IMR-90 (cell line): ENCODE measurements at places on chromosomes 4 and X.

- no peak for DNase-seq
These were observed 48.4 kb downstream of the TECRL start for GRCh38 chr4:64360664-64361398.

GRCh38 chr4:3287271-3287971 lies 5.4 kb upstream of the RGS12 start:
- no peak for DNase-seq

- DNase-seq = no peak
These were observed 120.2 kb upstream of the WDFY3 start for GRCh38 chr4:85086721-85087120.

GRCh38 chr4:2935762-2936743 lies 27.2 kb downstream of the NOP14 start:
- no peak for DNase-seq

GRCh38 chr4:113232194-113232593 lies 182.7 kb downstream of the ANK2 start:
- DNase-seq = peak; percentile 6

DNA sequence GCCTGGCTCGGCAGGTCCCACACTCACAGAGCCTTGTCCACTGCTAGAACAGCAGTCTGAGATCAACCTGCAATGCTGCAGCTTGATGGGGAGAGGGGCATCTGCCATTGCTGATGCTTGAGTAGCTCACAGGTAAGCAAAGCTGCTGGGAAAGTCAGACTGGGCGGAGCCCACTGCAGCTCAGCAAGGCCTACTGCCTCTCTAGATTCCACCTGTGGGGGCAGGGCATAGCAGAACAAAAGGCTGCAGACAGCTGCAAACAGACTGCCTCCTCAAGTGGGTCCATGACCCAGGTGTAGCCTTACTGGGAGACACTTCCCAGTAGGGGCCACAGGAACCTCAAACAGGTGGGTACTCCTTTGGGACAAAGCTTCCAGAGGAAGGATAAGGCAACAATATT lies 110.6 kb upstream of the ADAMTS3 start:
- no peak for DNase-seq

DNA sequence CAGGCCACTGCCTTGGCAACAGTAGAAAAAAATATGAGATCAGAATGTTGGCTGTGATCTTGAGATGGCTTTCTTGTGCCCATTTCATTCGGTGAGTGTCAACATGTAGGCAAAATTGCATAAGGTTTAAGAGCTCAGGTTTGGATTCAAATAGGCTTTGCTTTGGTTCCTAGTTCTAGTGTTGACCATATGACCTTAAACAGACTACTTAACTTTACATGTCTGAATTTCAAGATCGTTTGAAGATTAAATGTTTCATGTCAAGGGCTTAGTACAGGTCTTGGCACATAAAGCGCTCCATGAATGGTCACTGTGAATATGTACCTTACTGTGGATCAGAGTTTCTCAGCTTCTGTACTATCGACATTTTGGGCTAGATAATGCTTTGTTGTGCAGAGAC lies 204.2 kb downstream of the MGST2 start:
- no peak for DNase-seq

GRCh38 chr4:39480902-39481695 lies 22.2 kb downstream of the LIAS start:
- no peak for DNase-seq

DNA sequence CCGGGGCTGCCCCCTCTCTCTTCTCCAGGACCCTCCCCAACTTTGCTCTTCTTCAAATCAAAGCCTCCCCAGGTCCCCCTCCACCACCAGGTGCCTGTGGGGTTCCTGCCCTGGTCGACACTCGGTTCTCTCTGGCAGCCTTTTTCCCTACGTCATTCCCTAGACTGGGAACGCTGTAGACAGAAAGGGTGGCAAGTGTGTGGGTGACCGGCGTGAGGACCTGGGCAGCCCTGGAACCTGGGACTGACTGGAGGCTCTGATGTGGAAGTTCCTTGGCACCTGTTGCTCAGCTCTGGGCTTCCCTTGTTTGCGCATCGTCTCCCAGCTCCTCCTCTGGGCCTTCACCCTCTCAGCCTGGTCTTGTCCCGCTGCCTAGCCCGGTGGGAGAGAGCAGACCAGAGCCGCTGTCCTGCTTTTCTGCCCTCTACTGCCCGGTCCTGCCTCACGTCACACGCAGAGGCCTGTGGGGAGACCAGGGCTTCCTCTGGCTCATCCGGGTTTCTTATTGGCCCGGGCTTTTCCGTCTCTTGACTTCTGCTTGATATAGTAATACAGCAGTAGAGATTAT lies 1.3 kb downstream of the TACC3 start:
- DNase-seq = no peak

GRCh38 chrX:134600714-134601113 lies 57.6 kb downstream of the PLAC1 start:
- peak; percentile 72 for DNase-seq

DNA sequence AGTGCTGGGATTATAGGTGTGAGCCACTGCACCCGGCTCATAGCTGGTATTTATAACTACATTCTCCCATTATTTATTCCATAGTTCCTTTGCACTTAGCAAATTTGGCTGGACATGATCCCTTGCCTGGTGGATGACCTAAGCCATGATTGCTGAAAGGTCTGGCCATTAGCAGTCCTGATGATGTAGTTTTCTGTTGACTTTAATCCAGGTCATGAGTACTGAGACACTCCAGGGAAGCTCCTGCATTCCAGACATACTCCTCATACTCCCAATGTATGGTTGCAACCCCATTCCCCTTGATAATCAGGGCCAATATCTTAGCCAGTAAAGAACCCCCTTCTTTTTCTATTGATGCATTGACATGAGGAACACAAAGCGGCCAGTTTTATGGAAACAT lies 24.4 kb upstream of the MGST2 start:
- peak; percentile 71 for DNase-seq

- peak; percentile 15 for DNase-seq
These were observed 24.2 kb upstream of the CXCL2 start for GRCh38 chr4:74123065-74123728.

GRCh38 chr4:19130866-19131265 lies 1109.3 kb upstream of the LCORL start:
- DNase-seq = peak; percentile 80

- peak; percentile 40 for DNase-seq
These were observed 34.6 kb upstream of the DCAF8L2 start for GRCh38 chrX:27555514-27555913.

GRCh38 chr4:119038116-119038841 lies 97.4 kb upstream of the MYOZ2 start:
- peak; percentile 40 for DNase-seq

DNA sequence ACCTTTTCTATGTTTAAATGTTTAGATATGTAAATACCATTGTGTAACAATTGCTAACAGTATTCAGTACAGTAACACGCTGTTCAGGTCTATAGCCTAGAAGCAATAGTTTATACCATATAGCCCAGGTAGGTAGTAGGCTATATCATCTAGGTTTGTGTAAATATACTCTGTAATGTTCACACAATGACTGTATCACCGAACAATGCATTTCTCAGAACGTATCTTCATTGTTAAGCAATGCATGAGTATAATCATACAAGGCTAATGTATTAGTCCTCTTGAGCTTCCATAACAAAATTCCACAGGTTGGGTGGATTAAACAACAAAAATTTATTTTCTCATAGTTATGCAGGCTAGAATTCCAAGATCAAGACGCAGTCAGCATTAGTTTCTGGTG lies 22.7 kb downstream of the ARMCX4 start:
- no peak for DNase-seq

- DNase-seq = no peak
These were observed 24.2 kb downstream of the TRO start for GRCh38 chrX:54944816-54945215.

DNA sequence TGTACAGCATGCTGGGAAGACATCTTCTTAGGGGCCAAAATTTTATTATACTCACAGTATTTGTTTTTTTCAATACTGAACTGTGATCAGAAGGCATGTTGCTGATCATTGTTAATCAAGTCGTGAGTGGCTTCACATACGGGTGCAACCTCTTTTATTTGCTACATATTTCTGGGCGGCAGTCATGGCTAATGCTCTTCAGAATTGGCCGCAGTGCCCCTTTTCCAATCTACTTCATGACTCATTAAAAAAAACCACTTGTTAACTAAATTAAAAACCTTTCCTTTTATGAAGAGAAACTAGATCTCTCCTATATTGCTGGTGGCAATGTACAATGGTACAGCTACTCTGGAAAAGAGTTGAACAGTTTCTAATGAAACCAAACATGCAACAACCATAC lies 101.5 kb upstream of the C1GALT1C1 start:
- no peak for DNase-seq

DNA sequence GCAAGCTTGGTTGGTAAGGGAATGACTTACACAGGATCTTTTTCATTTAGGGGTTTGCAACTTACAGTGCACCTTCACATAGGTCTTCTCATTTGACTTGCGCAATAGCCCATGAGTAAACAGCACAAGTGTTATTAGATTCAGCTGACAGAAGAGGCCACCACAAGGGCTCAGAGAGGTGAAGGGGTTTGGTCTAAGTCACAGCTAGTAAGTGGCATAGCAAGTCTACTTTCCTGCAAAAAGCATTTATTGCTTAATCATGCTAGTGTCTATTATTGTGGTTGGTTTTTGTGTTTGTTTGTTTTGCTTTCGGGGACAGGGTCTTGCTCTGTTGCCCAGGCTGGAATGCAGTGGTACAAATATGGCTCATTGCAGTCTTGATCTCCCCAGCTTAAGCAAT lies 83.3 kb downstream of the SPRY1 start:
- peak; percentile 10 for DNase-seq

GRCh38 chr4:143343276-143343831 lies 6.7 kb downstream of the GAB1 start:
- DNase-seq = no peak

DNA sequence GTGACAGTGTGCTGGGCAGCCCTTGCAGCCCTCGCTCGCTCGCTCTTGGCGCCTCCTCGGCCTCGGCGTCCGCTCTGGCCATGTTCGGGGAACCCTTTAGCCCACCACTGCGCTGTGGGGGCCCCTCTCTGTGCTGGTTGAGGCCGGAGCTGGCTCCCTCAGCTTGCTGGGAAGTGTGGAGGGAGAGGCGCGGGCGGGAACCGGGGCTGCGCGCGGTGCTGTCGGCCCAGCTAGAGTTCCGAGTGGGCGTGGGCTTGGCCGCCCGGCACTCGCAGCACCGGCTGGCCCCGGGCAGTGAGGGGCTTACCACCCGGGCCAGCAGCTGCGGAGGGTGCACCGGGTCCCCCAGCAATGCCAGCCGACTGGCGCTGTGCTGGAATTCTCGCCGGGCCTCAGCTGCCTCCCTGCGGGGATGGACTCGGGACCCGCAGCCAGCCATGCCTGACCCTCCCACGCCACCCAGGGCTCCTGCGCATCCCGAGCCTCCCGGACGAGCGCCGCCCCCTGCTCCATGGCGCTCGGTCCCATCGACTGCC lies 770.1 kb upstream of the GALNTL6 start:
- no peak for DNase-seq

GRCh38 chr4:42627885-42628646 lies 28.8 kb downstream of the ATP8A1 start:
- DNase-seq = no peak

DNA sequence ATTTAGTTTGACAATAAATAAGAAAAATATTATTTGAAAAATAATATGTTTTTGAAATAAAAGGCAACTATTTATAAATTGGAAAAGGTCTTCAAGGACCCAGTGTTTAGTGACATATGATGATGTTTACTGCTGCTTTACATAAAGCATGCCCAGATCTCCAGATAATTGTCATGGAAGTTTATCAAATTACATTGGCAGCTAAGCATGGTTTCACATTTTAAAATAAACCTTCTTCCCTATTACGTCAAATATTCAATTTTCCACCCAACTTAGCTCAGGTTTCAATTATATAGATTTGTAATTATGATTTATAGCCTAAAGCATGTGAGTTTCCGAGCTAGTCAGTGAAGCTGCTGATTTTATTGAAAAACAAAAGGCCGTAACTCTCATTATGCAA lies 417.2 kb downstream of the CFAP47 start:
- no peak for DNase-seq

DNA sequence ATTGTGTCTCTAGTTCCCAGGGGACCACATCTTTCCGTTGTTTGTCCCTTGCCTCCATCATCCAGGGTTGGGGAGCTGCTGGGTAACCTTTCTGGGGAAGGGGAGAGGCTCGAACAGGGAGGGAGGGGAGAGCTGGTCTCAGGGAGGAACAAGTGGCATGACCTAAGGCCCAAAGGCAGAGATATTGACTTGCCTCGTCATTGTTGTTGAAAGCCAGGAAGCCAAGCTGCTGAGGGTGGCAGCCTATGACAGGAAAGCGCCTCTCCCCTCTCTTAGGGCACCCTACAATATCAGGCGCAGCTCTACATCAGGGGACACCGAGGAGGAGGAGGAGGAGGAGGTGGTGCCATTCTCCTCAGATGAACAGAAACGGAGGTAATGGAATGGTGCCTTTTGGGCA lies 20.8 kb downstream of the ZNF185 start:
- no peak for DNase-seq

DNA sequence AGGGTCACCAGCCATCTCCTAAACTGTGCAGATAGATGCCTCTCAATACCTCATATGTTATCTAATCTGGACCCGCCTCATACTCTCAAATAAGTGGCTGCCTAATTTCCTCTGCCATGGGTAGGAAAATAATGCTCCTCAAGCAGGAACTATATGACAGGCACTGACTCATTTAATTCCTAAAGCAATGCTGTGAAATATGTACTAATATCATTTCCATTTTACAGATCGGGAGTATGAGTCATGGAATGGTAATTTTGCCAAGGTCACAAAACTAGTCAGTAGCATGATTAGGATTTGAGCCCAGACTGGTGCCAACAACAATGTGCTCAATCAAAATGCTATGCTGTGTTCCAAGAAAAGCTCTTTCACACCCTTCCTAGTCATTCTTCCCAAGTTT lies 3.0 kb upstream of the NXT2 start:
- DNase-seq = peak; percentile 1

GRCh38 chrX:120260369-120260768 lies 9.8 kb downstream of the ZBTB33 start:
- DNase-seq = no peak

GRCh38 chr4:35993606-35994005 lies 250.7 kb downstream of the ARAP2 start:
- DNase-seq = no peak

- no peak for DNase-seq
These were observed 929.3 kb downstream of the PCDH19 start for GRCh38 chrX:99480728-99481127.

GRCh38 chr4:82320351-82320750 lies 53.4 kb downstream of the HNRNPD start:
- no peak for DNase-seq

- no peak for DNase-seq
These were observed 82.8 kb upstream of the NKX1-1 start for GRCh38 chr4:1488831-1489638.

- no peak for DNase-seq
These were observed 171.0 kb upstream of the ATOH1 start for GRCh38 chr4:93657527-93657926.

DNA sequence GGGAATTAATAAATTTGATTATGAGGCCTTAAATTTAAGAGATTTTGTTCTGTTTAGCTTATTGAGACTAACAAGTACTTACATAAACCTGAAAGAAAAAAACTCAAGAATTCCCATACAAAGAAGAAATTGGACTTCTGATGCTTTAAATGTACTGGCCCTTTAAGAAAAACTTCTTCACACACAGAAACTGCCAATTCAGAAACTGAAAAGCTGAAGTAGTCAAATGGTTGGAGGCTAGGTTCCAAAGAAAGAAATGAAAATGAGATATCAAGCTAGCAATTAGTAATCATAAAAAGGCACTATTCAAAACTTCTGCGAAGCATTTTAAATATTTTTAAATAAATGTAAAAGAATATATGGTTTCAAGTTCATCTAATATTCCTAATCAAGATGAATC lies 151.3 kb downstream of the THOC2 start:
- no peak for DNase-seq

GRCh38 chrX:10859353-10859752 lies 239.0 kb upstream of the MID1 start:
- DNase-seq = no peak
